ENCODE measurements at places on chromosomes 16 and 17. TPM values are rescaled to one million over a fixed set of nuclear protein-coding genes. Genes with fewer than 3 reads are reported as not detected.

The OTOP2 gene
- total RNA-seq, result not detected

GRCh38 chr17:30939051-30939689, 17.4 kb downstream of the ADAP2 start:
- no peak for DNase-seq

GRCh38 chr17:81075307-81075706, 40.4 kb downstream of the BAIAP2 start:
- no peak for DNase-seq

DNA sequence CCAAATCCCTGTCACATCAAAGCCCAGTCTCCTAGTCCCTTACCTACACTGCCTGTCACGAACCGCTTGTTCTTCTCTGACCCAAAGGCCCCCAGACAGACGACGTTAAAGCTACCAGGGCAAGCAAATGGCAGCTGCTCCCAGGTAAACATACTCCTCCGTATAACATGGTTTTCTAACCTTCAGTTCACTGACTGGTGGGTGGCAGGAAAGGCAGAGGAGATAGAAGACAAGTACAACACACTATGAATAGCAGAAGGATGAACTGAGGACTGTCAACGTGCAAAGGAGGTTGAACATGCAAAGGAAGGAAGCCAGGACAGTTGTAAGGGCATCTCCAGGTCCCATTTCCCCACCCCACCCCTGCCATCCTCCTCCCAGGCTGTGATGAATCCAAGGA, 449.8 kb downstream of the SHISA9 start:
- no peak for DNase-seq

DNA sequence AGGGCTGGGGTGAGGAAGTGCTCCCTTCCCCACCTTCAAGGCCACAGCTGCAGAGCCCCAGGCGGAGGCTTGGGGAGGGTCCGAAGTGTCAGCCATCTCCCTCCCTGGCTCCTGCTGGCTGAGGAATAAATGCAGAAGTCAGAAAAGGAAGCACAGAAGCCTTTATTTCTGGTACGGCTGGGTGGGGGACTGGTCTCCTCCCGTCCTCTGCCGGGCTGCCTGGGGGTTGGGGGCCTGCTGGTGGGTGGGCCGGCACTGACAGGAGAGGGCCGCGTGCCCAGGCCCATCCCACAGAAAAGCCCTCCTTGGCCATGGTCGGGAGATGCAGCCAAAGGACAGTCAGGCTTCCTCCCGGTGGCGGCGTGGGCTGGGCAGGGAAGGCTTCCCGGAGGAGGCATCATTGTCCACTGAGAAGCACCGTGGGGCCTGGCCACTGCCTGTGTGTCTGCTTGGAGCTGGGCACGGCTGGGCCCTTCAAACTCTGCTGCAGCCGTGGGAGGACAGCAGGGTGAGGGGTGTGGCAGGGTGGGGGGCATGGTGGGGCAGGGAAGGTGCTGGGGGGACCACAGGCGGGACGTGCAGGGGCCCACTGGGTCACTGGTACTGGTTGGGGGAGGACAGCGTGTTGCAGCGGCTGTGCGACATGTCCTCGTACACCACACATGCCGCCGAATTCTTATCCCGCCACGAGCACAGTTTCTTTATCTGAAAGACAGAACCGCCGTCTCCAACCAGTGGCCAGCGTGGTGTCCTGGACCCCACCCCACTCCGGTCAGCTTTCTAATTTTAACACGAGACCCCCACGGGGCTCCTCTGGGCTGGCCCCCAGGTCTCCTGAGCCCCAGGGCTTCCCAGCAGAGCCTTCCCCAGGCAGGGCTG, 2.4 kb downstream of the CD7 start:
- DNase-seq, result no peak

DNA sequence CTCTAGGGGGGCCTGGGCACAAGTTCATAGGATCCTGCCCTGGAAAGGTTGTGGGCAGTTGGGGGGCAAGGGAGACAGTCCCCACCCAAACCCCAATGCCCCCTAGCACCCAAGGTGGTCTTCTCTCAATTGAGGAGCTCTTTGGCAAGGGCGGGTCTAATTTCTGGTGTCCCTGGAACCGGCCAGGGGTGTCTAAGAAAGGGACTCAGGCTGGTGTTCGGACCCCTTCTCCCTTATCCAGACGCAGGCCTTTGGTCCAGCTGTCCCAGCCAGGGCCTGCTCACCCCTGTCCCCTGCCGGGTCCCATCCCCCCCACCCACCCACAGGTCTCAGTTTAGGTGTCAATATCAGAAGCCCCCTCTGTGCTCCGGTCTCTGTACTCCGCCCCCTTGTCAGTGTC, 860 bp upstream of the ARHGDIG start:
- no peak for DNase-seq

The C17orf100 gene
- total RNA-seq, result 2.4 TPM

- peak; percentile 11 for DNase-seq
Measured at GRCh38 chr17:30495586-30495985, 18.4 kb downstream of the GOSR1 start.

DNA sequence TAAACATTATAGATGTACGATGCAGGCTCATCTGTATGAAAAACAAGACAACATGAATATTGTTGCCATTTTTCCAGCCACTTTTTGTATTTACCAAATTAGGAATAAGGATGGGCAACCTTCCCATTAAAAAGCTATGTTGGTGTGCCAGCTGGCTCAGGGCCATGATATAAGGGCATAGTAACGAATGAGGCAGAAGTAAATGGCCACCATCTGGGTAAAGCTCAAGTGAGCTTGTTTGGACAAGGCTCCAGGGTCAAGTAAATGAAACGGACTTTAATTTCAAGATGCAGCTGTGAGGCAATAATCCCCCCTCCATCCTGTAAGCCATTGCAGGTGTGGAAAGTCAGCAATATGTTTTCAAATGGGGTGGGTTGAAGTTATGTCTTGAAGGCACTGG, 930.9 kb upstream of the CDH8 start:
- peak; percentile 41 for DNase-seq

DNA sequence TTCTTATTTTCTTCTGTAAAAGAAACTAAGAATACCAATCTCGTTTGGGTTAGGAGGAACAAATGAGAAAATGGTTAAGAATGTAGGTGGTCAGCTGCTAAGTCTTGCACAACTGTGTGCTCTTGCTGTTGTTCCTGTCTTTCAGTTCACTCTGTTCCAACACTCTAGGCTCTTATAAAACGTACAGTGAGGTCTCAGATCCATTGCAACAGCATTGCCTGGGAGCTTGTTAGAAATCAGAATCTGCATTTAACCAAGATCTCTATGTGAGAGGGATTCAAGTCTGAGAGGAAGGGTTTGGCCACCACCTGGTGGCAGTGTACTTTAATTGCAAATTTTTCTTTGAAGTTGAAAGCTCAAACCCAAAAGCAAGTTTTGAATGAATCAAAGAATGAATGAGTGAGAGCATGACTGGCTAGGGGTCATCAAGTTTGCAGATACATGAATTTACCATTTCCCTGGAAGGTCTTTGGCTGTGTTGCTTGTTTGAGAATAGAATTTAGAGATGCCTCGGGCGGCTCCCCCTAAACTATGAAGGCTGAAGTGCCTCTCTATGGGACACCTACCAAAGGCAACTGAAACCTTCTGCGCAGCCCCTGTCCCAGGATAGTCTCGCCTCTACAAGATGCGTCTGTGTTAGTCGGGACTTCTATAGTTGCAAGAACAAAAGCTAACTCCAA, 2.5 kb downstream of the ALOX15B start:
- DNase-seq, result peak; percentile 66

DNA sequence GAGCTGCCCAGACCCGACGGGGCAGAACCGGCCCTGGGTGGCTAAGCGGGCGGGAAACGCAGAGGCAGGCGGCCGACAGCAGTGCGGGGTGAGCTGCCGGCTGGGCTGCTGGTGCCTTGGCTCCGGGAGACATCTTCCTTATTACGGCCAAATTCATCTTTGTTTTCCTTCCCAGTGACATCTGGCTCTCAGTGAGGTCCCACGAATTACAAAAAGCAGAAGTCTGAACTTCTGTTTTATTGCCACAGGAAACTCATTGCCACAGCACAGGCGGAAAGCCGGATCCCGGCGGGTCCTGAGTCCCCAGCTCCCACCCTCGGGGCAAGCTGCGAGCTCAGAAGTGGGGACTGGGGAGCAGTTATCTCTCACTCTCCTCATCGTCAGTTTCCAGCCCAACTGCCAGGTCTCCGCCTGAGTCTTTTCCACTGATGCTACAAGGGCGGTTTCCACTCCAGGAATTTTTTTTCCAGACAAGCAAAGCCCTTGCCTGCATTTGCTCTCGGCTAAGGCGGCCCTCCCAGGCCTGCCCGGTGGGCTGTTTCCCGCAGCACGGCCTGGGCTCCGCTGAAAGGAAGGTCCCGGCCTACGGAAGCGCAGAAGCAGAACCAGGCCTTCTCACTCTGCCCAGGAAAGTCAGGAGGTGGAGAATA, 40.3 kb downstream of the CBFA2T3 start:
- DNase-seq, result no peak

GRCh38 chr17:64058621-64059020, 38.2 kb upstream of the ICAM2 start:
- DNase-seq, result no peak

DNA sequence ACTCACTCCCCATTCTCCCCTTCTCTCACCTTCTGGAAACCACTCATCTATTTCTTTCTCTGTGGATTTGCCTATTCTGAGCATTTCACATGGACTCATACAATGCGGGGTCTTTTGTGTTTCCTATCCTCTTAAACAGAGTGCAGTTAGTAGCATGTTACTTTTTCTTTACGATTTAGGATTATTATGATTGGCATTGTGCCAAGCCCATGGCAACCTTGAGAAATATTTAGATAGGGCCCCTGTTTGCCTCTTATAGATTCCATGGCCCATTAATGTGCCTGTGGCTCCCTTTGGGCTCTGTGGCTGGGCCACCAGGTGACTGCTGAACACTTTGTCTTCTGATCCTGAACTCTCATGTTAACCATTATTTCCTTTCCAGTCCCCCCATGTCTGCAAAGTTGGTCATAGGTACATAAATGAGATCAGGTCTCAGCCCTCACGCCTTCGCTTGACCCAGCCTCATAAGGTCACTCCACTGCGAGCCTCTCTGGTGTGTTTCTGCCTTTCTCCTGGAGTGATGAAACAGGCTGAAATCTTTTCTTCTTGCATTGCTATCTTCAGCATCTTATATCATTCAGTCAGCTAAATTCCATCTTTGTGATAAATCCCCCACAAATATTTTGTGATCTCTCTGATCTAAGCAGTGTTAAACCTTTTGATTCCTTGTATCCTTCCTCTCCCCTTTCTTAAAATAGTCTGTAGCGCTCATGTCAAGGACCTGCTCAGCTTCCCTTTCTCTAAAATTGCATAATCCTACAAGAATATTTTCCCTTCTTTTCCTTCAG, 44.0 kb downstream of the MYH3 start:
- DNase-seq, result no peak

The XYLT1 gene
- 11.5 TPM for total RNA-seq

DNA sequence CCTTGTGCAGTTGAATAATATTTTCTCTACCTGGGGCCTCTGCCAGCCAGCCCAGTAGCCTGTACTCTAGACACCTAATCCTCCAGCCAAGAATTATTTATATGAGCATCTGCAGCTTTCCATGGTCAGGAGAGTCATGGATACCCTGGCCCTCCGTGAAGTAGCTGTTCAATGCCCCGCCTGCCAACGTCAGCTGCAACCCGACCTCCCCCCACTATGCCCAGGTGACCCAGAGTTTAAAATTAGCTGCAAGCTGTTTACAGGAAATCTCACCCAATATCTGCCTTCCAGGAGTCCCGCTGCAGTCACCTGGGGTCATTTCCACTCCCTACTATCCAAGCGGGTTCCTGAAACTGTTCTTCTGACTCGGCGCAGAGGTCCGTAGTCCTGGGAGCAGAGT, 12.3 kb downstream of the SDR42E2 start:
- DNase-seq, result peak; percentile 6

DNA sequence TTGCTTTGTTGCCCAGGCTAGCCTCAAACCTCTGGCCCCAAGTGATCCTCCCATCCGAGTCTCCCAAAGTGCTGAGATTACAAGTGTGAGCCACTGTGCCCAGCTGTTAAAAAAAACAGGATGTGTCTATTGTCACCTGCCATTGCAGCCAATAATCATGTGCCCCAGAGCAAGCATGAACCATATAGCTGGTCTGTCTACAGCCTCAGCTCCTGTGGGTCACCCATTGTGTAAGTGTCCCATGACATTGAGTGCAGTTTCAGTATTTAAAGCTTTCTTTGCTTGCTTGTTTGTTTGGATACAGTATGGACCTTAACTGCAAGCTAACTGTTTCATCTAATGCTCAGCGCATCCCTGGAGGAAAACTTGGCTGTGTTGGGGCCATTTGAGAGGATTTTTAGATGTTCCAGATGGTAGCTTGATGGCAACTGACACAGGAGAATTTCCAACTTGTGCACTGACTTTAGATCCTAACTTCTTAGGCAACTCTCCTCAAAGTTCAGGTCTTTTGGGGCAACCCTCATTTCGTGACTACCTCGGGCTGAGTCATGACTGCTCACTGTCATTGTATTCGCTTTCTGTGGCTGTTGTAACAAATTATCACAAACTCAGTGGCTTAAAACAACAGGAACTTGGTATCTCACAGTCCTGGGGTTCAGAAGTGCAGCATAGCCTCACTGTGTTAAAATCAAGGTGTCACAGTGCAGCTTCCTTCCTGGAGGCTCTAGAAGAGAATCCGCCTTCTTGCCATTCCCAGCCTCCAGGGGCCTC, 30.3 kb upstream of the ADORA2B start:
- DNase-seq, result no peak

DNA sequence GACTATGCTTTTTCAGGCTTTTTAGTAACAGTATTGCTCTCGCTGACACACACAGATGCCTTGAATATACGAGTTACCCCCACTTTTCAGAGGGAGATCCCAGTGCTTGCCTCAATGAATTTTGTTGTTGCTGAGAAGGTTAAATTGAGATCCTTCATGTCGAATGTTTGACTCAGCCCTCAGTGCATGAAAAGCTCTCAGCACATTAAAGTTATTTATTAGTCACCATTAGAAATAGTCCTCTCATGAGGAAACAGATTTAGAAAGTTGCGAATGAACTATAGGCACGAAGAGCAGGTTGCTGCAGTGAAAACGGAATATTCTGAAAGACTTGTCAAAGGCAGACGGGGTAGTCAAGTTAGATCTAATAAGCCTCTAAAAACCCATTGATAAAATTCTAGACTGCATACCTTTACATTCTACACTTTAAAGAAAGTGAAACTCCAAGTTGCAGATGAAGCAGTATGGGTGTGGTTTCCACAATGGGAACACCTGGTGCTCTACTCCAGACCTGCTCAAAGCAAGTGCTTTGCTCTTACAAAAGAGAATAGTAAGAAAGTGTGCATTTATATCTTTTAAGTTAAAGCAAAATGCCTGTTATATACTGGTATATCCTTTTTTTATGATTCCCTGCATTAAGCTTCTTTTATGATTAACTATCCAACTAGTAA, 238.1 kb downstream of the MAF start:
- no peak for DNase-seq

The SBK1 gene
- 2.7 TPM for total RNA-seq

- no peak for DNase-seq
Measured at GRCh38 chr17:42399121-42399520, 10.9 kb upstream of the STAT3 start.

The CMTM2 gene
- 3.7 TPM for total RNA-seq

GRCh38 chr17:32100971-32101631, 41.2 kb upstream of the RHOT1 start:
- DNase-seq, result no peak

DNA sequence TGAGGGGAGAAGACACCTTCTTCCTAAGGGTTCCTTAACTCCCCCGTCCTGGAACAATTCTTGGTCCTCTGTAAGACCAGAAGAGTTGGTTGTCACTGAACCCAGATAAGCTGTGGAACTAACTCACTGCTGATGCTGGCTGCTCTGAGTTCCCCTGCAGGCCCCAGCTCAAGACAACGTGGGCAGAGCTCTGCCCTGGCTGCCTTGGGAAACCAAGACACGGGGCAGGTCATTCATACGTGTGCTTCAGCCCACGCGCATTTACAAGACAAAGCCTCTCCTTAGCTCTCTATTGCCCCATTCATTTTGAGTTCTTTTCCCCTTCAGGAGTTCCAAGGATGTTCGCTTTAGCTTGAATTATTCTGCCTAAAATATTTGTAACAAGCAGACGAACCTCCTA, 3.4 kb upstream of the NAT9 start:
- no peak for DNase-seq
